ENCODE measurements at places on chromosomes 2 and 18.

DNA sequence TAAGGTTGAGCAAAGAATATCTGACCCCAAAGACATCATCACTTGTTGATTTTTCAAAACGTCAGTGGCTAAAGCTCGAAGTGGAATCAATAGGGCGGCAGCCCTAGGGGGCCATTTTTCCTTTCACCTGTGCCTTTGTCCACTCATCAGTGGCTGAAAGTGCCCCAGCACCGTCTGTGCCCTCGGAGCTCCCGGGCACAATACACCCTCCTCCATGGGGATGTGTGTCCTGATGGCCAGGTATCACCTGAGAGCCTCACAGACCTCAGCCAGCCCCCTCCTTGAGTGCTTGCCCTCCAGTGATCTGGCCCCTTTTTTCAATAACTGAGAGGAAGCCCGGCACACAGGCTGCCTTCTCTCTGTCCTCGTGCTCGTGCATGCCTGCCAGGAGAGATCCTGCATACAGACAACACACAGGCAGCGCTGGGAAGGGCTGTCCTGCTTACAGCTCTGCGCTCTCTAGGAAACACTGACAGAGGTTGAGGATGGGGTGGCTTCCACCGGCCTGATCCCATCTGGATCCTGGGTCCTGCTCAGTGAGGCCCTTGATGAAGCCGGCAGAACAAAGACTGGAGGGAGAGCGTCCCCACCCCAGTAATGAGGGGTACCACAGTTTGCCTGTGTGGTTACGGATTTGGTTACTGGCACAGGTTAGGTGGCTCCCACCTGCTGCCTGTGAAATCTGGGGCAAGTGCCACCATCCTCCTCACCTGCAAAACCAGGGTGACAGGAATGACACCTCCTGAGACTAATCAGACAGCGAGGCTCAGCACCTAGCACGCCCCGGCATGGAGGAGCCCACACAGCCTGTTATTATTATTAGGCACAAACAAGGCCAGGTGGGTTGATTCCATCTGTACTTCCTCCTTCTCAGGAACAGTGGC lies 197.5 kb upstream of the RAB6C start:
- no peak for DNase-seq

DNA sequence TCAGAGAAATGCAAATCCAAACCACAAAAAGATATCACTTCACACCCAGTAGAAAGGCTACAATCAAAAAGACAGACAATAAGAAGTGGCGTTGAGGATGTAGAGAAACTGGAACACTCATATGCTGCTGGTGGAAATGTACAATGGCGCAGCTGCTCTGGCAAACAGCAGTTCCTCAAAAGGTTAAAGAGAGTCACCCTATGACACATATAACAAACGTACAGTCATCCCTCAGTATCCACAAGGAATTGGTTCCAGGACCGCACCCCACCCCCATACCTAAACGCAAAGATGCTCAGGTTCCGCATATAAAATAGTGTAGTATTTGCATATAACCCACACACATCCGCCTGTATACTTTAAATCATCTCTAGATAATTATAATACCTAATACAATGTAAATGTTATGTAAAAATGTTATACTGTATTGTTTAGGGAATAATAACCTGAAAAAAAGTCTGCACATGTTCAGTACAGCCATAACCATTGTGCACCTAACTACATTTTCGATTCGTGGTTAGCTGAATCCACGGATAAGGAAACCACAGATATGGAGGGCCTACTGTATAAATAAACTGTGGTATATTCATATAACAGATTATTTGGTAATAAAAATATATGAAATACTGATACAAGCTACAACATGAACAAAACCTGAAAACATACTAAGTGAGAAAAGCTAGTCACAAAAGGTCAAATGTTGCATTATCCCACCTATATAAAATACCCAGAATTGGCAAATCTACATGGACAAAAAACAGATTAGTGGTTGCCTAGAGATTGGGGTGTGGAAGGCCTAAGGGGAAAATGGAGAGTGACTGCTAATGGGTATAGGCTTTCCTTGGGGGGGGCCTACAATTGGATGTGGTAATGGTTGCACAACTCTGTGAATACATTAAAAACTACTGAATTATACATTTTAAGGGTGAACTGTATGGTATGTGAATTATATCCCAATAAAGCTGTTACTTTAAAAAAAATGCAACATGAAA lies 37.5 kb downstream of the UXS1 start:
- DNase-seq, result no peak

DNA sequence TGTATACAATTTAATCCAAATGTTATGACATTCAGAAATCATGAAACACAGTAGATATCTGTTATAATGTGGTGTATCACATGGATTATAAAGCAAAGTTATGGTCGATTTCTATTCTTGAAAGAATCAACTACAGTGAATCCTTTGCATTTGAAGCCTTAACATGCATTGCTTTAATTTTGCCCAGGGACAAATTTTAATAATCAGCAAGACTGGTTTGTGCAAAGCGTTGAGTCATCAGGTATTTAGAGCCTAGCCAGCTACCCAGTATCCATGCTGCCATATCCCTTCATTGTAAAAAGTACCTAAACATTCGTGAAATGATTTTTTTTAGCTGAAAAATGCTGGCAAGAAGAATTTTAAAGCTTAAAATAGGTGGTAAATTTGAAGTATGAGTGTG lies 8.9 kb upstream of the SPDYA start:
- peak; percentile 12 for DNase-seq

DNA sequence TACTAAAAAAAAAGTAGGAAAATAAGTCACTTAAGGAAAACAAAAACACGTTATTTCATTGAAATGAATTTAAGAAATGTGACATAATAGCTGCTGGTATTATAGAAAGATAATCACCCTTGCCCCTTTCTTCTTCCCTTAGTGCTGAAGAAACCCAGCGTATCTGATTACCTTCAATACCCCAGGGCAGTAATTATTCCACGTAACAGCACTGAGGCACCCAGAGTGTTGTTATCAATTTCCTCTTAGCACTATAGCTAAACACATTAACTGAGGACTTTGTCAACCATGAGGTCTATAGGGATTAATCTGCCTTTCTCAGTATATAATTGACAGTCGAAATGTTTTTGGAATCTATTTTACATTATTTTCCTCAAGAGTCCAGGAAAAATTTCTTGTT lies 180.0 kb upstream of the NXPH2 start:
- DNase-seq, result no peak

GRCh38 chr2:2793514-2793913 lies 462.4 kb upstream of the MYT1L start:
- DNase-seq, result no peak

DNA sequence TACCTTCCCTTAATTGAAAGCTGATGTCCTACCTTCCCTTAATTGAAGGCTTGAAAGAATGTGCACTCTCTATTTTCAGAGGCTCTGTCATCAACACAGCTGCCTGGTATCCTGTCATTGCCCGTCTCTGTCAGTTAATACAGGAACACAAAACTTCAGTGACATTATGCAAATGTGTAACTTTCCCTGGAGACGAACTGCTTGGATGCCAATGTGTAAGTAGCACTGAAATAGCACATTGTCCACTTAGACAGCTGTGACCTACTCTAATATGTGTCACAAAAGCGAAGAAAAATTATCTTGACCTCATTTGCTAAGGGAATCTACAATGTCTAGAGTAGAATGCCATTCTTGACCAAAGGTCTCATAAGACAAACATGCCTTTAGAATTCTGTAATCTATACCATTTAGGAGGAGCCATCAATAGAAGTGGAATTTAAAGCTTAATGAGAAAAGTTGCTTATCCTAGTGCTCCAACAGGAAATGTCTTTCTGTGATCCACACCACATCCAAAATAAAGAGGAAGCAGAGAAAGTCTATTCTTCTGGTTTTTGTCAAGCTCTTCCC lies 138.1 kb downstream of the BARD1 start:
- no peak for DNase-seq

All from AG08395 (cell line).